ENCODE measurements at places on chromosomes 3 and 15.

- no peak for DNase-seq
Observed at GRCh38 chr3:197737749-197738462, 1.2 kb upstream of the RUBCN start.

- DNase-seq: no peak
Observed at GRCh38 chr15:29911705-29912104, 89.4 kb upstream of the TJP1 start.

GRCh38 chr3:196932600-196932999, 9.7 kb downstream of the NCBP2 start:
- no peak for DNase-seq

DNA sequence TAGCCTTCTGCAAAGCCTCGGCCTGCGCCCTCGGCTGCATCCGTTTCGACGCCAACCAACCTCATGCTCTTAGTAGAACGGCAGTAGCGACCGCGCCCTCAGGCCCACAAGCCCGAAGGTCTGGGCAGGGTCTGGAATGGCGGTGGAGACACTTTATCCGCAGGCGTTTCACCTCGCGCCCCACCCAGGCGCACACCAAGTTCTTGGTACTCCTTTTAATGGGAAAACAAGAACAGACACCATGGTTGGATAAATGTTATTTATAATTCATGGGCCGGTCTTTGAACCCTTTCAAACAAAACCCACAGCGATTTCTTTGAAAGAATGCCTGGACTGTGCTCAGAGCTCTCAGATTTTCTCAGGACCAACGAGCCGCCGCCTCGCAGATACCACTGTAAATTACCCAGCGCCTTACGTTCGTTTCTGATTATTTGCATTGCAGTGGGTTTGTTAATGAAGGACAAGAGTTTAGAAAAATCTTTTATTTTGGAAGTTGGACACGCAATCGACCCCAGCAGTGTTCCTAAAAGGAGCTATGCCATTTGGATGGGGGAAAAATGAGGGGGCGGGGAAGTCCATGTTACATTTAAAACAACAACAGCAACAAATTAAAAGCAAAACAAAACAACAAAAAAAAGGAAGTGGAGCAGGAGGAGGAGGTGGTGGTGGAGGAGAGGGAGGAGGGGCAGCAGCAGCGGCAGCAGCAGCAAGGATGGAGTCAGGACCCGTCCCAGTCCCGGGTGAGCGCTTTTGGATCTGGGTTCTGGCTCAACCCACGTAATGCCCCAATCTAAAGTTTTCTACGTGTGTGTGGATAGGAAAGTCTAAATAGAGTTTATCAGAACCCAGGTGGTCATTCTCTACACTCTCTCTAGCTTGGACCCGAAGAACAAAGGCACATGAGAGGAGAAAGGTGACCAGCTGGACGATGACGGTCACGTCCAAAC, 993 bp upstream of the ISL2 start:
- DNase-seq: no peak

- DNase-seq: no peak
Observed at GRCh38 chr3:61414456-61414855, 146.9 kb upstream of the PTPRG start.

DNA sequence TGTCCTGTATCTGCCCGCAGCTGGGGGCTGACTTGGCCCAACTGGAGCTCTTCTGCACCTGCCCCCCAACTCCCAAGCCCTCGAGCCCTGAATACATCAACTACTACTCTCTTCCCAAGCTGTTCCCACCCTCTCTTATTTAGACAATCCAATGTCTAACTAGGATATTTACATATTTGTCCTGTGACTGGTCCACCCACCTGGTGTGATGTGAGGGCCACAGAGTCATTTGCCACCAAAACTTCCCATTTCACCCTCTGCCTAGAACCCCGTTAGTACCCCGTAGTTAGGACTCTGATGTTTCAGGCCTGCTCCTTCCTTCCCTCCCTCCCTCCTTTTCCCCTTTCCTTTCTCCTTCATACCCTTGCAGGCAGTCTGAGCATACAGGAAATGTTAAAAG, 6.4 kb downstream of the CPLX3 start:
- DNase-seq: no peak

DNA sequence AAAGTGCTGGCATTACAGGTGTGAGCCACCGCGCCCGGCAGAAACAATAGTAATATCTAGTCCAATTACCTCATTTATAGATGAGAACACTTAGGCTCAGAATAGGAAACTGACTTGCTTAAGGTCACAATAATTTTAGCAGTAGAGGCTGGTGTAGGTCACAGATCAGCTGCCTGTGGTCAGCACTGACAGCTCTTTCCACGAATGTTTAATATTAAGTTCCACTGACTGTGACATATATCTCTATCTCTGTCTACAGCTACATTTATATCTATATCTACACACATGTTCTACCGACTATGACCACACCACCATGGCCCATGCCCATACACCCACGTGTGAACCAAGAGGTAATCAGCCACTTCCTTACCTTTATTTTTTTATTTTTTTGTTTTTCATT, 40.2 kb upstream of the DLG1 start:
- DNase-seq: no peak

- no peak for DNase-seq
Observed at GRCh38 chr3:9916734-9917680, at the start of gene IL17RC. IL17RC (plus strand) TSS chr3:9917098; CDS start chr3:9917316, 218 bp downstream.

GRCh38 chr15:59177317-59177660, 29.4 kb upstream of the LDHAL6B start:
- no peak for DNase-seq

- no peak for DNase-seq
Observed at GRCh38 chr3:135090020-135090717, 295.1 kb downstream of the EPHB1 start.

Measured in activated T-helper 2 cell treated with anti-CD3 and anti-CD28 coated beads, Interferon-gamma antibody, Interleukin-2, Interleukin-4, amounts not matched to agents 10 μg/mL and 5 μg/mL and 100 μg/mL, durations not matched to agents 14 hours and 24 hours and 36 hours (primary cell).